ENCODE measurements at places on chromosomes 3 and 15.

- peak; percentile 98 for DNase-seq
Measured at GRCh38 chr3:110814170-110815007, 257.2 kb upstream of the NECTIN3 start.

DNA sequence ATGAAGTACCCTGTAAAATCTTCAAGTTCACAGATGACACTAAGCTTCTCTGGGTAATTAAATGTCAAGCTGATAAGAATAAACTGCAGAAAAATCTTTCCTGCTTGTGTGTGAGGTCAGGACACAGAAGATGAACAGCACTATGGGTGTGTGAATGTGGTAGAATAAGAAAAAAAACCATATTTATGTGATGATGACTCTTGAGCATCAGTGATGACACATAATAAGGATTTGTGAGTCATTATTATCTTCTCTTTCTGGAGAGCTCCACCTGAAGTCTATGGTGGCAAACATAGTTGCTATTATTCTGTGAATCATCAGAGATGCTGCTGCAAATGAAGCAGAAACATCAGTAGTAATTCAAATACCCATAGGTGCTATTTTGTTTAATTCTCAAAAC, 422.4 kb downstream of the DIPK2A start:
- peak; percentile 83 for DNase-seq

GRCh38 chr3:156788846-156789245, 37.3 kb upstream of the LEKR1 start:
- DNase-seq = no peak

DNA sequence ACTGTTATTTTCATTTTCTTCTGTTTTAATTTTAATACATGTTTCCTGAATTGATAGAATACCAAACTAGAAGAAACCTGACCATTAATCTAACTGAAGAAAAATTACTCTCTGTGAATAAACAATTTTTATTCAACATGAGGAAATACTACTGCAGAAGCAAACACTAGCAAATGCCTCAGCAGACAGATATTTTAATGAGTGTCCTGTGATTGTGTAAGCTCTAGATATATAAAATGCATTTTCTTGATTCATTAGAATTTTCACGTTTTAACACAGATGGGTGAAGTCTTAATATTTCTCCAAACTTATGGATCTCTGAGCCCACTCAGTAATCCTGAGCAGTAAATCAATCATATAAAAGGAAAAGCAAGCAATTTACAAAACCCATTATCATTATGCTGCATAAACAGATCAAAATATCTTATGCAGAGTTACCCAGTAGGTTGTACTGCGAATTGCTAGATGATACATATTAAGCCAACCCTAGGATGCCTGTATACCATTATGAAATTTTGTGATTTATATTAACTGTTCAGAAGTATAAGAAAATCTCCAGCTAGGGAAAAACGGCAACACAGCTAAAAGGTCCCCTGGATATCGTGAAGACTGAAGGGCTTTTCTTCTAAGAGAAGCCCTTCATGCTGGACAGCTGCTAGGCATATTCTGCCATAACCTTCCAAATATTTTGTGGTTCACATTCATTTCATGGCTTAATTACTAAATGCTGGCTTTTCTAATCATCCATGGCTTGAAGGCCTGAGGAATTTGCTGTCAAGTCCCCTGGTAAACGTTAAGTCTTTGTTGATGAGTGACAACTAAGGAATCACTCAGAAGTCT, 157.7 kb upstream of the TGFBR2 start:
- no peak for DNase-seq

Measured in HT1080 (cell line).